Muscle of back (tissue), 13 donors: ENCODE measurements at places on chromosomes 1 and 21. TPM values are rescaled to one million over a fixed set of nuclear protein-coding genes. Genes with fewer than 3 reads are reported as not detected.

ZNF648 gene
- polyA plus RNA-seq = not detected

WNT3A gene
- polyA plus RNA-seq = not detected

ZMYND12 gene
- 0.58 TPM for polyA plus RNA-seq

TATDN3 gene
- polyA plus RNA-seq = 11.0 TPM

LCE2B gene
- polyA plus RNA-seq = not detected

DNA sequence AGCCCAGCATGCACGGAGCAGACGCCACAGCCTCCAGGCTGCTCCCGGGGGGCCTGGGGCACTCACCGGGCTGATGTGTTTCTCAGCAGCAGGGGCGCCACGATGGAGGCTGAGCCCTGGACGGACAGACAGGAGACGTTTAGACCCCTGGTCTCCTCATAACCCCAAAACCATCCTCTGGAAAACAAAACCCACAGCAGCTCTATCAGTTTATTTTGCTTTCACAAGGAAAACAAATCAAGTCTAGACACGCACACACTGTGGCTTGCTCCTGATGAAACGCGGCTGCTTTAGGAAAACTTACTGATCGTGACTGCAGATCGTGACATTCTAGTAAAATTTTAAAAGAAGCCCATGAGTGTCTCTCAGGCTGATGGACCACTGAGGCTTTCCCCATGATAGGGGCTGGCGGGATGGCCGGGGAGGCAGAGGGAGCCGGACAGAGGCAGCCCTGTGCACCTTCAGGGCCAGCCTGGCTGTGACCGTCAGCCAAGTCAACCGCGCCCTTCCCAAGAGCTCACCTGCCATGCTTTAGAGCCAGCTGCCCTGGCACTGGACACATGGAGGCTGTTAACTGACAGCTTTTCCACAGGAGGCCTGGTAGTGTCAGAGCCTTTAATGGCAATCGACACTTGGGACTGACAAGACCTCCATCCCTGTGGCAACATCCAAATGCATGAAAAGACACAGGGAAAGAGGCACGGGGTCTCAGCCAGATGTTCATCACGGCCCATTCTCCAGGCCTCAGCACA, 5.2 kb downstream of the POFUT2 start:
- no peak for DNase-seq

DNA sequence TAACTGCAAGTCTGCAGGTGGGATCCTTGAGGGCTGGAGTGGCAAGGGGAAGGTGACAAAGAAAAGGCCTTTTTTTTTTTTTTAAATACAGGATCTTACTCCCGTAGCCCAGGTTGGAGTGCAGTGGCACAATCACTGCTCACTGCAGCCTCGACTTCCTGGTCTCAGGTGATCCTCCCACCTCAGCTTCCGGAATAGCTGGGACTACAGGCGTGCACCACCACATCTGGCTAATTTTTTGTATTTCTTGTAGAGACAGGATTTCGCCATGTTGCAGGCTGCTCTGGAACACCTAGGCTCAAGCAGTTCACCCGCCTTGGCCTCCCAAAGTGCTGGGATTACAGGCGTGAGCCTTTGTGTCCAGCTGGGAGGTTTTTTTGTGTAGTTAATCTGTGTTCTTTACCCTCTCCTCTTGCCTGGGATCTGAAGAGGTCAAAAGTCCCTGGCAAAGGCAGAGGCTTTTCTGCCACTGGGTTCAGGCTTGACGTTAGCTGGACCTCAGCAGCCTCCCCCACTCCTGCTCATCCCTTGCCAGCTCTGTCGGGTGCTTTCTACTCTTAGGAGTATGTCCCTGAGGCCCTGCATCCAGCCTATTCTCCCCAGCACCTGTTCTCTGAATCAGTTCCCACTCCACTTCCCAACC, 5.2 kb downstream of the IL6R start:
- DNase-seq = no peak

DNA sequence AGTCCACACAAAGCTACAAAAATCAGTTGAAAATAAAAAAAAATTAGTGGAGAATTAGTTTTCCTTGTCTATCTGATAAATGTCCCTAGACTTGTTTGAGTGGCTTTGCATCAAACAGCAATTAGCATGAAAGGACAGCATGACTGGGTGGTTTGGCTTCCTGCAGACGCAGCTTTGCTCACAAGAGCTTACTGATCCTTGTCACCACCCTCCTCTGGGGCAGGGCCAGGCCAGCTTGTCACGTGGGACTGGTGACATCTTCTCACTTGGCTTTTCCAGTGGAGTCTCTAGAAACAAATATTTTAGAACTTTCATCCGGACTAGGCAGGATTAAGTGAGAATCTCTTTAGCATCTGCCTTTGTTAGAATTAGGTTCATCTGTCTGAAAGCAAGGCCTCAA, 76.0 kb upstream of the OLIG2 start:
- DNase-seq = no peak

- DNase-seq = no peak
Observed at GRCh38 chr1:75953461-75953860, 21.3 kb upstream of the ASB17 start.

- DNase-seq = no peak
Observed at GRCh38 chr1:211975152-211975941, 60.0 kb downstream of the INTS7 start.

DNA sequence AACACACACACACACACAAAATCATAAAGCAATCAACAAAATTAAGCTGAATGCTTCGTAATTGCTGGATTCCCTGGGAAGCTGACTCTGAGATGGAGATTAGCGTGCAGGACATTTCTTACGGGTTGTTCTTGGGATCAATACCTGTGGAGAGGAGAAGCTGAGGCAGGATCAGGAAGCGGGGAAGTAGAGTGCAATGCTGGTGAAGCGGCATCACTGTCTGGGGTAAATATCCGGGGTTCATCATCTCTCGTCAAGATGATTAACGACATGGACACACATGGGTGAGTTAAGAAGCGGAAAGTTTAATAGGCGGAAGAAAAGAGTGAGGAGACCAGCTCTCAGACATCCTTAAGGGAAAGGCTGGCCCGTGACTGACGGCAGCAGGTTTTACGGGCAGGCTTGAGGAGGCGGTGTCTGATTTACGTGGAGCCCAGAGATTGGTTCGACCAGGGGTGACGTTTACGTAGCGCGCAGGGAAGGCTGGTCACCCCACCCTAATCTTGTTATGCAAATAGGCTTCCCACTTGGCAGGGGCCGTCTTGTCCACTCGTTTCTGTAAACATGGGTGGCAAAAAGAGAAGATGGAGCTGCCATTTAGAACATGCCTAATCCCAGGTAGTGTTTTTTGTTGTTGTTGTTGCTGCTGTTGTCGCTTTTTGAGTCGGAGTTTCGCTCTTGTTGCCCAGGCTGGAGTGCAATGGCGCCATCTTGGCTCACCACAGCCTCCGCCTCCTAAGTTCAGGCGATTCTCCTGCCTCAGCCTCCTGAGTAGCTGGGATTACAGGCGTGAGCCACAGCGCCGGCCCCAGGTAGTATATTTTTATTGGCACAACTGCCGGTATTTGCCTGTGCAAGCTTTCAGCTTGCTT, 135.6 kb upstream of the KCNJ15 start:
- no peak for DNase-seq

DNA sequence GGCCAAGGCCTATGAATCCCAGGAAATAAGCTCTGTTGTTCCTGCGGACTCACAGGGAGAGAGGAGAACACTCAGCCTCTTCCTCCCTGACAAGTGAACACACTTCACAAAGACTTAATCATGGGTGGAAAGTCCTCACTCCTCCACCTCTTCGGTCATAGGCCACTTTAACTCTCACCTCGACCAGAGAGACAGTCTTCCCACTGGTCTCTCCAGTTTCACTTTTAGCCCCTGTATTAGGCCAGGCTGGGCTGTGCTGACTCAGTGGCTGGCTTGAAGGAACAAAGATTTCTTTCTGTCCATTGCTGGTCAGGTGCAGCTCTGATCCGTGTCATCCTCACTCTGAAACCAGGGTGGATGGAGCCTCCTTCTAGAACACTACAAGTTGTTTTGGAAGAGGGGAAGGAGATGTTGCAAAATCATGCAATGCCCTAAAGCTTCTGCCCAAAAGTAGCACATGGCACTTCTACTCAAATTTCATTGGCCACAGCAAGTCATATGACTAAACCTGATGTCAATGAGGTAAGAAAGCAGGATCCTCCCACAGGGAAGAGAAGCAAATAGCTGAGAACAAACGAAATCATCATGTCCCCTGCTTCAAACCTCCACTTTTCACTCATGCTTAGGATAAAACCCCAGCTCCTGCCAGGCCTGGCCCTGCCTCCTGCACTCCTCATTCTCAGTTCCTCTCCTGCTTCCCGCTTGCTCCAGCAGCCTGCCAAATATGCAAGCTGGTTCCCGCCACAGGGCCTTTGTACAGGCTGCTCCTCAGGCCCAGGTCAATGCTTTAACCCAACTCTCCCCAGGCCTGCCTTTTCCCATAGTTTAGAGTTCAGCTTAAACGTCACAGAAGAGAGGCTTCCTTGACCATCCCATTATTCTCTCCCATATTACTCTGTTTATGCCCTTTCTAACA, 150.5 kb upstream of the RUNX3 start:
- DNase-seq = no peak

- DNase-seq = no peak
Observed at GRCh38 chr1:209675565-209676154, 448 bp downstream of the G0S2 start.

GRCh38 chr1:29931477-29932175, 695.3 kb downstream of the PTPRU start:
- DNase-seq = no peak

DNA sequence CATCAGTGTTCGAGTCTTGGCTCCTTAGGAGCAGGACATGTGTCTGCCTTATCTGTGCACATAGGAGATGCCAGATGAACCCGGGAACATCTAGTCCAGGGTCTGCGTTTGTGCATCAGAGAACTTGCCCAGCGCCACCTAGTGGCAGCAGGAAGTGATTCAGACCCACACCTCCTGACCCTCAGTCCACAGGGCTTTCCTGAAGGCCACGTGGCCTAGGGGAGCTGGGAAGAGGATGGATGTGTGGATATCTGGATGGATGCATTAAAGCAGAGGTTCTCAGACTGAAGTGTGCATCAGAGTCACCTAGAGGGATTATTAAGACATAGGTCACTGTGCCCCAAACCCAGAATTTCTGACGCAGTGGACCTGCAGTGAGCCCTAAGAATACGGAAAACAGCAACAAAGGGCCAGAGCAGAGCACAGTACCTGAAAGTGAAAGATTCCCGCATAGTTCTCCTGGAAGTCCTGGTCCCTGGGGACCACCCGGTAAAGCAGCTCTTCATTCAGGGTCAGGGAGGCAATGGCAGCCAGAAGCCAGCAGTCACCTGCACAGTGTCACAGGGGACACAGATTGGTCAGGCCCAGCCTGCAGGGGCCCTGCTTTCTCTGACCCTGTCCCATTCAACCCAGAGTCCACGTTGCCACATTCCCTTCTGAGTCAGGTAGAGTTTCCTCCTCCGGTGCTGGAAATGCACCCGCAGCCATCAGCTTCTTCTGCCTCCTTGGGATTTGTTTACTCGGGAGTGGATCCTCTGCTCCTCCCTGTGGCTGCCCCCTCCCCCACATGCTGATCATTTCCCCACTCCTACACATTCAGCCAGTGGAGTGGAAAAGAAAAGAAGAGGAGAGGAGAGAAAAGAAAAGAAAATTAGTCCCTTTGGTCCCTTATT, 37.0 kb downstream of the CAPN8 start:
- peak; percentile 38 for DNase-seq

GRCh38 chr1:34869760-34870159, 10.2 kb upstream of the SMIM12 start:
- DNase-seq = no peak

GRCh38 chr1:213119794-213120193, 68.8 kb downstream of the RPS6KC1 start:
- no peak for DNase-seq

DNA sequence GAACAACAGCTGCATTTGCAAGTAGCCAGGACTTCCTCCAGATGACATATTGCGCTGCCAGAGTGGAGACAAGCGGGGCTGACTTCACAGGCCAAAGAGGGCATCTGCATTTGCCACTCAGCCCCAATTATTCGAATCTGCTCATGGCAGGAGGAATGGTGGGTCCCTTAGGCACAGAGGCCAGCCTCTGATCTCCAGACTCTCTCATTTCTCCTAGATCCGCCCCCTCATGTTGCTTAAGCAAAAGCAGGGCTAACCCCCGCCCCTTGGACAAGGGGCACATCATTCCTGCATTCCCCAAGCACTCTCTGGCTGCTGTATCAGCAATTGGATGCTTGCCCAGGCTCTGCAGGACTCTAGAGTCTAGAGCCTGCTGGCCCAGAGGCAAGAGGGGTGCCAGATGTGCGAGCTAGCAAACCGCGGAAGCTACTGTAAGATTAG, 262.4 kb downstream of the ST6GALNAC3 start:
- peak; percentile 88 for DNase-seq

DNA sequence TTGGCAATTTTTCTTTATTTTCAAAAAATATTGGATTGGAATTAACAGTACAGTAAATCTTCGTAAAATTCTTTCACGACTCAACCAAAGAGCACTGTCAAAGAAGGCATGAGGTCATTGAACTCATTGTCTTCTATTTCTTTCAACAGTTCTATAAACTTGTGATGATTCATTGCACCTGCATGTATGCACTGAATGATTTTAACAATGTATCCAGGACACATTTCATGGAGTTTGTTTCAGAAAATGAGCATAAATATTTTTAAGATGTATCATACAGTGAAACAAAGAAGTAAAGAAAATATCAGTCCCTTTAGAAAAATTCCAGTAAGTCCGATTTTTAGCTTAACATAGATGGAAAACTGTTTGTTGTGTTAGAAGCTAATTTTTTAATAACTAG, 33.6 kb upstream of the CD34 start:
- DNase-seq = no peak
